ENCODE measurements at places on chromosomes 7 and 10. TPM values are rescaled to one million over a fixed set of nuclear protein-coding genes. Genes with fewer than 3 reads are reported as not detected.

DNA sequence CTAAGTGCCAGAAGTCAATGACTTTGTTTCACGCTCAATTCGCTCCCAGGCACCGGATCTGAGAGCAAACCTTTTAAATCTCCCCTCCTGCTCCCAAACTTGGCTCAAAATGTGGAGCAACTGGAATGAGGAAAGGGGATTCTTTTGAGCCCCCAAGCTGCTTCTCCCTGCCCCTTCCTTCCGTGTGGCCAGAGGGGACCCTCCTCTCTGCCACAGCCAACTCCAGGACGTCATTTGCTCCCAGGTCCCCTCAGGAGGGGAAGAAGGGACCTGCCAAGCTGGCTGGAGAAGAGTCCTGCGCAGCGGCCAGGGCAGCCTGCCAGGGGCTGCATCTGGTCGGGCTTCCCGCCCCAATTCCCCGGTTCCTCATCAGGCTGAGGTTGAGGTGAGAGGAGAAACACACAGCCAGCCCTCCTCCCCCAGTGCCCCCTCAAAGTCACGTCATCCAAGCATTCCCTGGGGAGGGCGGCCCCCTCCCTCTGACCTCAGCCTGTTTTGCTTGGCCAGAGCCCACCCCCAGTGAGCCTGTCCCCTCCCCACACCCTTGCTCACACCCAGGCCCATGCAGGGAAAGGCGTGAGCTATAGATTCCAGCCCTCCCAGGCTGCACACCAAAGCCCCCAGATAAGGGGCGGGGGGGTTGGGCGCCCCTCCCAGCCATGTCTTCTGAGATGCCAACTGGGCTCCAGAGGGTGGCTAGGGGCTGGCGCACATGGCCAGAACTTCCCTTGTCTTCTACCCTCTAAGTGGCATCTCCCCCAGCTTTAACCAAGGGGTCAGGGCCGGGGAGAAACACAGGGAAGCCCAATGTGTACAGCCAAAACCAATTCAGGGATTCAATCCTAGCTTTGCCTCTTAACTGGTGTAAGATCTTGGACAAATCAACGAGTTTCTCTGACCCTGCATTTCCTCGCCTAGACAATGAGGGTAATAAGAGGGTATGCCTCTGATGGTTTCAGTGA lies 35.0 kb downstream of the SH3PXD2A start:
- peak; percentile 63 for DNase-seq
- H3K27ac ChIP-seq: peak overlapping the region; percentile 55
- H3K27me3 ChIP-seq: no peaks in the 10 kb centered on the region
- no peaks in the 10 kb centered on the region for H3K36me3 ChIP-seq
- peaks cover 63% of the 10 kb centered on the region for H3K4me1 ChIP-seq

GRCh38 chr7:51680594-51681399 lies 364.2 kb upstream of the COBL start:
- H3K27ac ChIP-seq: no peak overlapping the region
- H3K36me3 ChIP-seq: no peaks in the 10 kb centered on the region
- DNase-seq: no peak
- no peaks in the 10 kb centered on the region for H3K27me3 ChIP-seq

GRCh38 chr7:122006687-122007086 lies 133.7 kb downstream of the PTPRZ1 start:
- no peak overlapping the region for H3K4me3 ChIP-seq
- no peak for DNase-seq
- no peaks in the 10 kb centered on the region for H3K36me3 ChIP-seq
- no peak overlapping the region for H3K27ac ChIP-seq
- no peaks in the 10 kb centered on the region for H3K27me3 ChIP-seq

- DNase-seq: no peak
- H3K36me3 ChIP-seq: no peaks in the 10 kb centered on the region
- H3K4me3 ChIP-seq: no peak overlapping the region
- no peaks in the 10 kb centered on the region for H3K27me3 ChIP-seq
- no peak overlapping the region for H3K27ac ChIP-seq
These were observed 260.9 kb downstream of the SLC25A13 start for GRCh38 chr7:96061009-96061408.

GRCh38 chr7:55351263-55351662 lies 13.9 kb upstream of the LANCL2 start:
- H3K27me3 ChIP-seq: no peaks in the 10 kb centered on the region
- no peaks in the 10 kb centered on the region for H3K4me1 ChIP-seq
- H3K36me3 ChIP-seq: no peaks in the 10 kb centered on the region
- no peak for DNase-seq
- H3K4me3 ChIP-seq: no peak overlapping the region

The VSTM4 gene
- total RNA-seq: 3.4 TPM

- no peak overlapping the region for H3K27ac ChIP-seq
- DNase-seq: no peak
- H3K4me3 ChIP-seq: no peak overlapping the region
- no peaks in the 10 kb centered on the region for H3K27me3 ChIP-seq
- H3K36me3 ChIP-seq: no peaks in the 10 kb centered on the region
These were observed 145.5 kb downstream of the ABCA13 start for GRCh38 chr7:48316768-48317167.

GRCh38 chr7:5636446-5636835 lies 145.0 kb downstream of the RNF216 start:
- no peak for DNase-seq
- H3K4me3 ChIP-seq: no peak overlapping the region

- H3K4me3 ChIP-seq: no peak overlapping the region
- H3K36me3 ChIP-seq: no peaks in the 10 kb centered on the region
- H3K27ac ChIP-seq: no peak overlapping the region
- no peaks in the 10 kb centered on the region for H3K27me3 ChIP-seq
These were observed 20.0 kb downstream of the IMPDH1 start for GRCh38 chr7:128389618-128390329.

DNA sequence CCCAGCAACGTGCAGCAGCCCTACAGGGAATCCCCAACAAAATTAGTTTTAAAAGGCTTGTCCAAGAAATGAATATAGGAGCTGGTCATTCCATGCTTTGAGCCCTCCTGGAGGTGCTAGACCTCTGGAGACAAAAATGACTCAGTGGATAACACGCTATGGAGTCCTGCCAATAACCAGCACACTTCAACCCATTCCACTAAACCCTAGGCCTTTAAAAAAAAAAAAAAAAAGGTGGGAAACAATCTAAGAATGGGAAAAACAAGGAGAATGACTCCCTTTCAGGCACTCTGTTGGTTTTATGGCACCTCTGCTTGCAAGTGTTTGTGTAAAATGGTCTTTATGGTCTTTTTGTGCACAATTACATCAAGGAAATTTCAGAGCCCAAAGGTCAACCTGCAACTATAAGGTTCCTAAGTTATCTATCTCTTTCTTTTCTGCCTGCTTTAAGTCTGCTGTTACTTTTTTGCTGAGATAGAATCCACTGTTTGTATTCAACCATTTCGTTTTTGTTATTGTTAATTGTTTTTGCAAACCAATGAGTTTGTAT lies 21.3 kb downstream of the AVL9 start:
- H3K4me3 ChIP-seq: no peak overlapping the region
- no peak for DNase-seq

The GOLGA7B gene
- total RNA-seq: 12.5 TPM

The RELN gene
- 3.9 TPM for total RNA-seq

The MUC12 gene
- not detected for total RNA-seq

The OPALIN gene
- total RNA-seq: not detected

The NPC1L1 gene
- total RNA-seq: 0.52 TPM

GRCh38 chr7:44748948-44749731 lies 493 bp downstream of the ZMIZ2 start:
- H3K27me3 ChIP-seq: no peaks in the 10 kb centered on the region
- H3K27ac ChIP-seq: peak overlapping the region; percentile 40
- no peak for DNase-seq
- H3K36me3 ChIP-seq: no peaks in the 10 kb centered on the region
- peak overlapping the region; percentile 83 for H3K4me3 ChIP-seq

- no peak for DNase-seq
- no peak overlapping the region for H3K4me3 ChIP-seq
- H3K27me3 ChIP-seq: peaks cover 70% of the 10 kb centered on the region
- H3K36me3 ChIP-seq: no peaks in the 10 kb centered on the region
These were observed 1.7 kb upstream of the HMX2 start for GRCh38 chr10:123146013-123146893.

The MORN4 gene
- total RNA-seq: 8.3 TPM

DNA sequence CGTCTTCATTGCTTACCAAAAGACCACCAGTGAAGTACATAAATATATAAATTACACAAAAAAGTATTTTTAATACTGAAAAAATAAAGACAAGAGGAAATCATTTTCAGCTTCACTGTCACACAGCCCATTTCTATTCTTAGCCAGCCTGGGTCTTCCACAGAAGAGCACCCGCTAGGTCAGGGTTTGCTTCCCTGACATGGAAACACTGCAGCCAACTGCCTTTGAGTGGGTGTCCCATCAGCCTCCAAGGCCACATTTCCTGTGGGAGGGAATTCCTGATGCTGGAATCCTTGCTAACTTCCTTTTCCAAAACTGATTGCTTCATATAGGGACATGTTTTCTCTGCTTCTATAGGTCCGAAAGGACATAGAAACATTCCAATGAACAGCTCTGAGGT lies 137.8 kb upstream of the CAV2 start:
- H3K27ac ChIP-seq: no peak overlapping the region
- H3K36me3 ChIP-seq: no peaks in the 10 kb centered on the region
- H3K4me3 ChIP-seq: no peak overlapping the region
- H3K4me1 ChIP-seq: peaks cover 8% of the 10 kb centered on the region
- no peak for DNase-seq

The CAV1 gene
- 32.6 TPM for total RNA-seq

GRCh38 chr7:10266976-10267375 lies 706.7 kb upstream of the PHF14 start:
- peaks cover 20% of the 10 kb centered on the region for H3K4me1 ChIP-seq
- H3K4me3 ChIP-seq: no peak overlapping the region
- no peaks in the 10 kb centered on the region for H3K27me3 ChIP-seq
- DNase-seq: peak; percentile 22
- no peak overlapping the region for H3K27ac ChIP-seq

The ADAMTS14 gene
- total RNA-seq: 0.33 TPM

DNA sequence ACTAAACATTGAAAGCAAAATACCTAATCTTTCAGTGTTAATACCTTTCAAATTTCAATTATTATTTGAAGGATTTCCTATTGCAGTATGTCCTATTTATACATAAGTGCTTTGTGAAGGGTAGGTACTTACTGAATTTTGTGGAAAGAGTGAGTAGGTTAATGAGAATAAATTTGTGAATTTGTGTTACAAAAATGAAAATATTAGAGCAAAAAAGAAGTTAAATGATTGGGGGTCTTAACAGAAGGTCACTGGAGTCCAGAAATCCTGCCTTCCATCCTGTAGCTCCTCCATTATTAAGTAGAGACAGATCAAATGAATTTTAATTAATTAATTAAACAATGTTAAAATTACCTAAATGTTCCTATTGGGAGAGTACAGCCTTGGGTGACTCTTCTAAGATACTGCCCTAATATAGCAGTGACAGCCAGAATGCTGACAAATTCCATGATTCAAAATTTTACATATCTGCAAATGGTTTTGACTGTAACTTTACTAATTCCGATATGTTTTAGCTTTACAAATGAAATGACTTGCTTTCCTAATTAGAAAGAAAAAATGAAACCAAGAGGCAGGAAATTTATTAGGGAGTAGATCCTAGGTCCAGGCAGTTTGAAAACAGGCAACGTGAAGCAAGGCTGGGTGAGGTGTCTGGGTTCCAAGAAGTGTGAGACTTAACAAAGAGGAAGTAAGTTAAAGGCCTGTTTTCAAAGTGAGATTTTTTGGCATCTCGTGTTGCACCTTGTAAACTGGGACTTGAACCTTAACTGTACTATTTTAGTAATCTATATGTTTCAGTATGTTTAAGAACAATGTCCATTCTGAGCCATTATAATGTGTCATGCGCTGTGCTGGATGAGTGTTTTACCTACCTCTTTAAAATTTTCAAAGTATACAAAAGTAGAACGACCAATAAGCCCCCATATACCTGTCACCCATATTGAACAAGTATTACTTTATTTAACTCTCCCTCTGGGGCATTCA lies 1.5 kb downstream of the PIK3CG start:
- H3K4me3 ChIP-seq: no peak overlapping the region
- no peaks in the 10 kb centered on the region for H3K4me1 ChIP-seq
- H3K36me3 ChIP-seq: no peaks in the 10 kb centered on the region
- H3K27ac ChIP-seq: no peak overlapping the region

DNA sequence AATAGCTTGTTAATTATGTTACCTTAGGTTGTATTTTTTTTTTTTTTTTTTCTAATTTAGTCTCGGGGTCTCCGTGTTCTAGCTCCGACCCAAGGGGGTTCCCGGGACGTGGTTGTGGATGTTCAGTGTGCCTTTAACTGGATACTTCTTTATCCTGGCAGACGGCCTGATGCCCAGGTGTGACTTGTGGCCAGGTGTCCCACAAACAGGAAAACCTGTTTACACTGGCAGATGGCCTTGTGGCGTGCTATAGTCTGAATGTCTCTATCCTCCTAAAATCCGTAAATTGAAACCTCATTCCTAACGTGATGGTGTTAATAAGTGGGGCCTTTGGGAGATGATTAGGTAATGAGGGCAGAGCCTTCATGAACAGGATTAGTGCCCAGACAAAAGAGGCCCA lies 546.4 kb upstream of the C7orf33 start:
- H3K36me3 ChIP-seq: no peaks in the 10 kb centered on the region
- no peak overlapping the region for H3K4me3 ChIP-seq

- DNase-seq: no peak
- no peak overlapping the region for H3K4me3 ChIP-seq
- H3K4me1 ChIP-seq: peaks cover 10% of the 10 kb centered on the region
- no peaks in the 10 kb centered on the region for H3K27me3 ChIP-seq
These were observed 35.9 kb downstream of the EEPD1 start for GRCh38 chr7:36188906-36189305.

- no peak overlapping the region for H3K27ac ChIP-seq
- no peaks in the 10 kb centered on the region for H3K36me3 ChIP-seq
- DNase-seq: no peak
- no peaks in the 10 kb centered on the region for H3K27me3 ChIP-seq
These were observed 36.8 kb downstream of the NACAD start for GRCh38 chr7:45052011-45052410.

DNA sequence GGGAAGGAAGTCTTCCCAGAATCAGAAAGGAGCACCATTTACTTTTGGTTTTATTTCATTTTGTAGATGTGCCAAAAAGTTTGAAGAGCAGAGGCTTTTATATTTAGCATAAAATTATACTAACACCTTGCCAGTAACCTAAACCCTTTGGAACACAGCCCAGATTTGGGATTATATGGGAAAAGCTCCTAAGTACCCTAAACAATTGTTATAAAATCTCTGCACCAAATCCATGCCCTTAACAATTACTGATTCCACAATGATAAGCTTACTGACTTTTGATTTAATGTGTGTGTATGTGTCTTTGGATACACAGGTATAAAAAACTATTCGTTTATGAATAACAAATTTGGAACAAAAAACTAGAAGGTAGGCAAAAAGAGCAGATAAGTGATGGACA lies 39.0 kb upstream of the TMEM229A start:
- H3K4me1 ChIP-seq: no peaks in the 10 kb centered on the region
- no peak overlapping the region for H3K4me3 ChIP-seq
- H3K27ac ChIP-seq: no peak overlapping the region

Data from body of pancreas (tissue), 4 donors.